ENCODE measurements at places on chromosomes 16 and 17.

- no peak for DNase-seq
Observed at GRCh38 chr17:48484256-48484655, 46.6 kb downstream of the HOXB1 start.

- no peak for DNase-seq
Observed at GRCh38 chr16:27404163-27404823, 2.3 kb downstream of the IL21R start.

- no peak for DNase-seq
Observed at GRCh38 chr16:74499114-74499513, 77.8 kb upstream of the CLEC18B start.

DNA sequence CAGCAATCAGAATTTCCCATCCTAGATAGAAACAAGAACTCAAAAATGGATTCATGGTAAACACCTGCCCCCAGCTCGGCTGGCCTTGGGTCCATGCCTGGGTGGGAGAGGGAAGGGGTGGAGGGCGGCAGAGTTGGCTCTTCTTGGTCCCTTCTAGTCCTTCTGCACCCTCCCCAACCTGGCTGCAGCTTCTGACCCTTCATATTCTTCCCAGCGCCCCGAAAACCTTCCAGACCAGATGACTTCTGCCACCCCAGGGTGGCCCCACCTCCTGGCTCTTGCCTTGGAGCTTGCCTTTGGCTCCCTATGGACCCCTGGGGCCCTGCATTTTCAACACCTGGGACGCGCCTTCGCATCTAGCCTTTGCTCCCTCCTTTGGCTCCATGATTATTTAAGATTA lies 5.4 kb upstream of the GJD3 start:
- no peak for DNase-seq

- no peak for DNase-seq
Observed at GRCh38 chr17:64639516-64639915, 22.6 kb downstream of the SMURF2 start.

Data from SK-MEL-5 (cell line).